ENCODE measurements at places on chromosomes 11 and 22. TPM values are rescaled to one million over a fixed set of nuclear protein-coding genes. Genes with fewer than 3 reads are reported as not detected.

GRCh38 chr11:108498046-108498815, at the start of gene POGLUT3:
POGLUT3 (minus strand) TSS chr11:108498384; CDS start chr11:108498366, 18 bp downstream.
- peak; percentile 56 for DNase-seq

DNA sequence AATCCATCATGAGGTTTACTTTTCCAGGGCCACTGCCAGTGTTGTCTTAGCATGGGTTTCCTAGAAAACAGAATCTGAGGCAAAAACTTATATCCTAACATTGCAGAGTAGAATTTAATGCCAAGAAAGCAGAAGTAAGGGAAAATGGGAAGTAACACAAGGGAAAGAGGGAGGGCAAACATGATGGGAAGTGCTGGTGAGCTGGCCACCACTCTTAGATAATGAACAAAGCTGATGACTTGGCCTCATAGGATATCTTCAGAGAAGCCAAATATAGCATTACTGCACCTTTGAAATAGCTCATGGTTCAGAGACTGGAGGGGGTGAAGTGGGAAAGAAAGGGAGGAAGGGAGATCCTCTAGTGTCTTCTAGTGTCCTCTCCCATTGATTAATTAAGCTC, 24.8 kb upstream of the CALCB start:
- no peak for DNase-seq

- no peak for DNase-seq
Observed at GRCh38 chr11:109304159-109304558, 117.8 kb upstream of the C11orf87 start.

GRCh38 chr22:21824445-21824912, 43.0 kb downstream of the MAPK1 start:
- DNase-seq, result no peak

DNA sequence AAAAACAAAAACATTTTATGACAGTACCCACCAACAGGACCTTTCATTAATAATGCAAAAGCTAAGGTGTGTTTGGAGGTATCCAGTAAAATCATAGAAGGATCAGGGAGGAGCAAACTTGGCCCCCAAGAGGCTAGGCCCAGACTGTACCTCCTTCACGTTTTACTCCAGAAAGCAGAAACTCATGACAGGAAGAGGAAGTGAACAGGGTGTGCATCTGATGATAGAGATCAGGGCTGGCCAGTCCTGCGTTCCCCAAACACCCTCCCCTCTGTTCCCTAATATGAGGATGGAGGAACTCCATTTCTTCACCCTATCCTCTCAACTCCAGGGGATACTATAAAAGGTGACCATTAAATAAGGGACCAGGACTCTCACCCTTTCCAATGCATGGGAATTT, 10.2 kb upstream of the MS4A12 start:
- DNase-seq, result no peak

DNA sequence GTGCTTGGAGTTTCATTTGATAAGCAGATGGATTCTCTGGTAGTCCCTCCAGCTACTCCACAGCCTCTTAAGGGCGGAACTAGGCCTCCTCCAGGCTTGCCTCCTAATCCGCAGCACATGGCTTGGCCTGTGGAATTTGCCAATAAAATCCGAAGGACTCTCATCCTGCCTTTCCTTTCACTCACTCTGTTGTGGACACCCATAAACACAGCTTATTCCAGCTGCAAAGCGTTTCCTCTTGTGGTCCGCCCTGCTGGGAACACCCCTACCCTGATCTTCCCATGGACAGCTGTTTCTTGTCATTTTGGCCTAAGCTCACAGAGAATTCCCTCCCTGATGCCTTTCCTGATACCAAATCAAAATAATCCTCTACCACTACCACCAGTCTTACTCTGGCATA, 546.2 kb downstream of the NTM start:
- DNase-seq, result no peak

DNA sequence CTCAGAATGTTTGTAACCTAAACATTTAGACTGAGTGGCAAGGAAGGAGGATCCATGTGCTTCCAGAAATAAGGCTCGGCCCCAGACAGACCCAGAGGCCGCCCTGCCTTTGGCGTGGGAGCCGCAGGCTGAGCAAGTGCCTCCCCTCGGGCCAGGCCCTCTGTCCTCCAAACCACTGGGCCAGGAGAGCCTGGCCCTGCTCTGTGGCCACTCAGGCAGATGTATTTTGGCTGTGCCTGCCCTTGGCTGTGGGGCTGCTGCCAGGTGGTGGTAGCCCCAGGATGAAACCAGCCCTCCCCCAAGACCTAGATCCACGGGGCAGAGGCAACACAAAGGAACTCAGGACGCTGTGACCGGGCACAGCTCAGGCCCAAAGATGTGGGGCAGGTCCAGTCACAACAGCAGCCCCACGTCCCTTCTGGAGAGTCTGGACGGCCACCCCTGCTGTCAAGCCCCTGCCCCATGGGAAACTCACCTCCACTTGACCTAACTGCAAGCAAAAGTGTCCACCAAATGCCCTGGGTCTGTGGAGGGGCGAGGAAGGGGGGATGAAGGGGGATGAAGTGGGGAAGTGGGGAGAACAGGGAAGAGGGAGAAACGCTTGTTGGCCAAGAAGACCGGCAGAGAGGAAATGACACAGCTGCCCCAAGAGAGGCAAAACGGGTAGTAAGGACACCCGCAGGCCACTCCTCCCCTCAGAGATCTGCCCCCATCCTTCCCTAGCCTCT, 24.0 kb downstream of the PISD start:
- no peak for DNase-seq

- no peak for DNase-seq
Observed at GRCh38 chr22:17637490-17638181, 921 bp upstream of the BCL2L13 start.

GRCh38 chr22:42203609-42204008, 66.8 kb downstream of the TCF20 start:
- DNase-seq, result no peak

- no peak for DNase-seq
Observed at GRCh38 chr11:9717719-9718118, 53.8 kb downstream of the SWAP70 start.

The SGSM1 gene
- total RNA-seq, result 3.2 TPM

The MS4A15 gene
- 0.11 TPM for total RNA-seq

The POU2AF2 gene
- total RNA-seq, result not detected

The PHETA2 gene
- total RNA-seq, result 3.2 TPM

Measured in H9 (cell line).